ENCODE measurements at places on chromosomes 13 and 19. TPM values are rescaled to one million over a fixed set of nuclear protein-coding genes. Genes with fewer than 3 reads are reported as not detected.

The KLK14 gene
- total RNA-seq: not detected

The PRR36 gene
- not detected for total RNA-seq

The SHISA7 gene
- total RNA-seq: not detected

The RELB gene
- 16.4 TPM for total RNA-seq

The TEKTIP1 gene
- not detected for total RNA-seq

The NLRP5 gene
- total RNA-seq: not detected

The EXOC3L2 gene
- 0.18 TPM for total RNA-seq

The ANKLE1 gene
- not detected for total RNA-seq

The C5AR2 gene
- not detected for total RNA-seq

The RASIP1 gene
- 3.4 TPM for total RNA-seq

The ZNF773 gene
- total RNA-seq: 15.4 TPM

The ZFP28 gene
- 13.4 TPM for total RNA-seq

The FBXL12 gene
- total RNA-seq: 31.8 TPM

The VSTM2B gene
- total RNA-seq: not detected

The DLL3 gene
- total RNA-seq: 2.2 TPM

The IGLON5 gene
- total RNA-seq: 0.90 TPM

The SCAMP4 gene
- 162 TPM for total RNA-seq

The DHDH gene
- not detected for total RNA-seq

The PLIN4 gene
- 0.72 TPM for total RNA-seq

The FAAP24 gene
- total RNA-seq: 1.3 TPM

The NFIC gene
- total RNA-seq: 37.5 TPM

All from cardiac atrium fibroblast (primary cell).